Stimulated activated CD8-positive, alpha-beta memory T cell treated with anti-CD3 and anti-CD28 coated beads, Interleukin-4, amount 100 ng/mL, for 1 hour (primary cell): ENCODE measurements at places on chromosomes 16 and 17.

DNA sequence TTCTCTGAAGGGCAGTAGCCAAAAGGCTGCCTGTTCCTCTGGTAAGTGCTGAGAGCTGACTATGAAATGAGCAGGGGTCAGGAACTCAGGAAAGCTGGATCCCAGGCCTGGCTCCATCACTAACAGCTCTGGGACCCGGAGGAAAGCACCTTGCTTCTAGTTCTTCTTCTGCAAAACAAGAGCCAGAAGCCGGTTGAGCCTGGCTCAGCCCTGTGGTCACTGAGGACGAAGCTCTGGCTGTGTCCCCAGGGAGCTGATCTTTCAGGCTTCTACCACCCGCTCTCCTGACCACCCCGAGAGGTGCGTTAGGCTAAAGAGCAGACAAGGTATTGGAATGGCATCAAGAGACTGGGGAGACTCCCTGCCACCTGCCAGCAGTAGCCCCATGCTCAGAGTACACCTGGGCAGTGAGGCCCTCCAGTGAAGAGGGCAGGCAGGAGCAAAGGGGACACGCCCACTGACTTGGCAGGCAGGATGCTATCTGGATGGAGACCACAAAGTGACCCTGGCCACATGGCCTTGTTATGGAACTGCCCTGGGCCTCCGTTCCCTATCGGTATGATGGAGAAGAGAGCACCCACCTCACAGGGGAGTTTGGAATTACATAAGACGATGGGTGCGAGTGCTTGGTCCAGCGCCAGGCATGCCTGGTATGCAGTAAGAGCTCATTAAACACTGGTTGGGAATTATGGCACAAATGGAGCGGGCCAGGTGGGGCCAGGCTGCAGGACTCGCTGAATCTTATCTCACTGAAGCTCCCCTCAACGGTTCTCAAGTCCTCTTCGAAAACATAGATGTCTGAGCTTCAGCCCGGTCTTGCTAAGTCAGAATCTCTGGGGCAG lies 61.4 kb downstream of the COG7 start:
- DNase-seq: no peak

- no peak for DNase-seq
These were observed 448.6 kb upstream of the RBFOX1 start for GRCh38 chr16:6884002-6884401.

DNA sequence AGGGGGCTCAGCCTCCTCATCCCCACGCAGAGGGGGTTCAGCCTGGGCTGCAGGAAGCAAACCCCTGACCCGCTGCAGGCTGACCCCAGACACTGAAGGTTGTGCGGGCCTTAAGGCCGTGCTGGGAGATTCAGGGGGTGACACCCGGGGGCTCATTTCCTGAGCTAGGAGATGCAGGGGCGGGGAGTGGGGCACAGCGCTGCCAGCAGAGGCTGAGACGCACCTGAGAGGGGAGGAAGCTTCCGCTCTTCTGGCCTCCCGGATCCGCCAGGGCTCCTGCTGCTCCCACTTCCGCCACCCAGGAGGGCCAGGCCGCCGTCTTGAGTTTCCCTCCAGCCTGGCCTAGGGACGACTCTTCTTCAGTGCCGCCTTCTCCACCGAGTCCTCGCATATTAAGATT lies 173.2 kb upstream of the FOXF1 start:
- no peak for DNase-seq

- DNase-seq: no peak
These were observed 26.7 kb upstream of the POLR3E start for GRCh38 chr16:22270525-22270924.

DNA sequence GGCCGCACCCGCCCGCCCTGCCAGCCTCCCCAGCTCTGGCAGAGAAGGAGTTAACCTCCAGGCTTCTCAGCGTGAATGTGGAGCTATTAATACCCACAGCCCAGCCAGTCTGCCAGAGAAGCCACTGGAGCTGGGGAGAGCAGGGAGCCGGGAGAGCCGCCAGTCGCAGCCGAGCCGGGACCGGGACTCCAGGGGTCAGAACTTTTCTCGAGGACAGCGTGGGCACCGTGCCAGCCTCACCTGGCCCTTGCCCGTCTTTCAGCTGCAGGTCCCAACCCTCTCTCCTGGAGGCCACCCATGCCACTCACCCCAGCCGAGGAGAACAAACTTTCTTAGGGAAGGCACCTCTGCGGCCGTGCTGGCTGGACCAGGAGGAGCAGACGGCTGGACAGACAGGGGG lies 33.8 kb upstream of the SBK1 start:
- DNase-seq: no peak

DNA sequence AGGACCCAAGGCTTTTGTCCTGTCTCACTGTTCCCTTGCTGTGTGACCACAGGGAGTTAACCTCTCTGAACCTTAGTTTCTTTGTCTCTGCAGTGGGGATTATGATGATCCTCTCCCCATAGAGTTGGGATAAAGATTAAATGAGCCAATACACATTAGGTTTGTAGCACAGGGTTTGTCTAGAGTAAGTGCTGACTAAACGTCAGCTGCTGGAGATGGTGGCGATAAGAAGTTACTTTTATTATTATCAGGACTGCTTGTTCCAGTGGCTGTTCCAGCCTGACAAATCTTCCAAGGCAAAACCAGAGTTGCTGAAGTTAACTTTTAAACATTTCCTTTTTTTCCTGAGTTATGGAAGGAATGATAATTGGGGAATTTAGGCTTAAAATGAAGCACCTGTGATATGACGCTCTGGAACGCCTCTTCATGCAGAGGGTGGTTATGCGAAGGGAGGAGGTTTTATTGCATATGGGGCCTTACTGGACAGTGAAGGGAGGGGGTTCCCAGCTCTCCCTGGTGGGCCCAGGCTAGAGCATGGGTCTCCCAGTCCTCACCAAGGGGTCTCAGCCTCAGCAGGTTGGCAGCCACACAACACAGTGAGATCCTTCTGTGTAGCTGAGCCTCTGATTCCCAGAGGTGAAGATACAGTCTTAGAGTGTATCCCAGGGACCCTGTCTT lies 35.8 kb downstream of the PLCG2 start:
- no peak for DNase-seq

DNA sequence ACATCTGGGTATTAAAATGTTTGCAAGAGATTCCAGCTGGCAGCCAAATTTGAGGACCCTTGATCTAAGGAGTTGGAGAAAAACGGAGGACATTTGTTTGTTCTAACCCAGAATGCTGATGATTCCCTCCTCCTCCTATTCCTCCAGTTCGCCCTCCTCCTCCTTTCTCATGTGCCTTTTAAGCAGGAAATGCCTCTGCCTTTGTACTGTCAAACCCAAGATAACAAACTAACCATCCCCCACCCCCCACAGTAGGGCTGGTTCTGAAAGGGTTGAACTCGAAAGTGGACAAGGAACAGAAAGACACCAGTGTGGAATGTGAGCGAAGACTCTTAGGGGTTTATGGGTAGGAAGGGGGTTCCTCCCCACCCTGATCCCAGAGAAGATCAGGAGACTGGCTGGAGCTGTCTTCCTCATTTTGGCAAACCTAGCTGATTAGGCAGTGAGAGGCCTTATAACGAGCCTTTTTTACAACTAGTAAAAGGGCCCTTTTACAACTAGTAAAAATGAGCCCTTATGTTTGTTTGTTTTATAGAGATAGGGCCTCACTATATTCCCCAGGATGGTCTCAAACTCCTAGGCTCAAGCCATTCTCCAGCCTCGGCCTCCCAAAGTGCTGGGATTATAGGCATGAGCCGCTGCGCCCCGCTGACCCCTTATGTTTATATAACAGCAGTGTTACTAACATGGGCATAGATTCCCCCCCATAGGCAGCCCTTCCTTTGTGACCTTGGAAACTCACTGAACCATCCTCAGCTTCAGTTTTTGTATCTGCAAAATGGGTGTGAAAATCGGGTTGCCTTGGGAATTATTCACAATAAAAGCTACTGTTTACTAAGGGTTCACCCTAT lies 975 bp downstream of the CHD9 start:
- DNase-seq: no peak
